Effector memory CD4-positive, alpha-beta T cell (primary cell): ENCODE measurements at places on chromosomes 7 and 10.

GRCh38 chr7:106824458-106824857 lies 40.6 kb upstream of the PIK3CG start:
- H3K4me1 ChIP-seq, result no peaks in the 10 kb centered on the region
- H3K4me3 ChIP-seq, result no peak overlapping the region
- no peak for DNase-seq
- H3K36me3 ChIP-seq, result no peaks in the 10 kb centered on the region

DNA sequence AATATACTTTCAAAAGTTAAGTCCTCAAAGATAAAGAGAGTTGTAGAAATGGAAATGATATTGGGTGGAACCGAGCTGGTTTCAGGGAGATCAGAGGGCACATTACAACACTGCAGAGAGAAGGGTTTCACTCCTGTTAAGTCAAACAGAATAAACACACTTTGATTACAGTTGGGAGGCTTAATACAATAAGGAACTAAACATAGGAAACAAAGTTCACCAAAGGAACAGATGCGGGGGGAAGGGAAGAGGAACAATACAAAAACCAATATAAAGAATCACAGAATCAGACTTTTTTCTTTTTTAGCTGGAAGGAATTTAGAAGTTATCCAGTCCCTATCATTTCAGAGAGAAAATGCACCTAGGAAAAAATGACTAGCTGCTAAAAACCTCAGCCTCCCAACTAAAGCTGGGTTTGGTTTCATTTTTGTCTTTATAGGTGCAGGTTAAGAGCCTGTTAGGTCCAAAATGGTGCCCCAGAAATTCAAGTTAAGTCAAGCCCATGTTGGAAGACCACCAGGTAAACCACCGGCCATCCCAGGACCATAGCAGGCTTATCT lies 81.9 kb downstream of the DNMBP start:
- no peak overlapping the region for H3K27ac ChIP-seq
- H3K27me3 ChIP-seq, result no peaks in the 10 kb centered on the region
- no peak for DNase-seq
- no peaks in the 10 kb centered on the region for H3K36me3 ChIP-seq

GRCh38 chr7:22935269-22935668 lies 78.7 kb downstream of the HYCC1 start:
- no peak overlapping the region for H3K27ac ChIP-seq
- H3K36me3 ChIP-seq, result no peaks in the 10 kb centered on the region
- no peak overlapping the region for H3K4me3 ChIP-seq
- no peak for DNase-seq
- H3K27me3 ChIP-seq, result no peaks in the 10 kb centered on the region
- H3K4me1 ChIP-seq, result no peaks in the 10 kb centered on the region

DNA sequence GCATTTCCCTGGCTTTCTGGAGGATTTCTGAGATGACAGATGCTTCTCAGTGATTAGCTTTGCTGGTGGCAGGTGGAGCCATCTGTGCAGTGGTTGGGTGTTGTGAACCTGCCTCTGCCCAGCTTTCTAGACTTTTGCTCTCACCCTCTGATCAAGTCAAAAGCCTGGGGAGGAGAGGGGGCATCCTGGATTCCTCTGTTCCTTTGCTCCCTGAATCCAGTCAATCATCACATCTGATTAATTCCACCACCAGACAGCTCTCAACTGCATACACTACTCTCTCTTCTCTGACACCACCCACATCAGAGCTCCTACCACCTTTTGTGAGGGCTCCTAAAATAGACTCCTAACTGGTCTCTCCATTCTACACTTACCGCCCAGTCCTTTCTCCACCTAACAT lies 283.5 kb downstream of the WDR11 start:
- H3K27ac ChIP-seq, result no peak overlapping the region
- no peak overlapping the region for H3K4me3 ChIP-seq
- no peaks in the 10 kb centered on the region for H3K27me3 ChIP-seq
- no peak for DNase-seq

DNA sequence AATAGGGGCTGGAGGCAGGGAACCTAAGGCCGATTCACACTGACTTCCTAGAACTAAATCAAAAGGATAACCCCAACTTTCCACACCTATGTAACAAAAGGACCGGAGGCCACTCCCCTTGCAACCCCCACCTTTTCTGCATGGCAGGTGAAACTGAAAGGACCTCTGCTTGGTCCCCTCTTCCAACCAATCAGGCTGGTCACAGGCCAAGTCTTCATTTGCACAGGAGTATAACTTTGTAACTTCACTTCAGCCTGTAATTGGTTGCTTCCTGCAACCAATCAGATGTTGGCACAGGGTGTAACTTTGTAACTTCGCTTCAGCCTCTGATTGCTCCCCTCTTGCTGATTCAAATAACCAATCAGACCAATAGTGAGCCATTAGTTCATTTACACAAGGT lies 190.0 kb downstream of the FAM107B start:
- peak overlapping the region; percentile 87 for H3K27ac ChIP-seq
- H3K36me3 ChIP-seq, result no peaks in the 10 kb centered on the region
- H3K27me3 ChIP-seq, result no peaks in the 10 kb centered on the region

GRCh38 chr10:78033637-78034470 lies at the start of gene RPS24:
Gene RPS24 (plus strand): TSS chr10:78033863. CDS start chr10:78033902, 39 bp downstream.
- H3K27me3 ChIP-seq, result no peaks in the 10 kb centered on the region
- peaks cover 37% of the 10 kb centered on the region for H3K36me3 ChIP-seq
- peak within 1 kb of the TSS; percentile 54 for H3K27ac ChIP-seq
- peak; percentile 89 for DNase-seq
- peak within 1 kb of the TSS; percentile 96 for H3K4me3 ChIP-seq

DNA sequence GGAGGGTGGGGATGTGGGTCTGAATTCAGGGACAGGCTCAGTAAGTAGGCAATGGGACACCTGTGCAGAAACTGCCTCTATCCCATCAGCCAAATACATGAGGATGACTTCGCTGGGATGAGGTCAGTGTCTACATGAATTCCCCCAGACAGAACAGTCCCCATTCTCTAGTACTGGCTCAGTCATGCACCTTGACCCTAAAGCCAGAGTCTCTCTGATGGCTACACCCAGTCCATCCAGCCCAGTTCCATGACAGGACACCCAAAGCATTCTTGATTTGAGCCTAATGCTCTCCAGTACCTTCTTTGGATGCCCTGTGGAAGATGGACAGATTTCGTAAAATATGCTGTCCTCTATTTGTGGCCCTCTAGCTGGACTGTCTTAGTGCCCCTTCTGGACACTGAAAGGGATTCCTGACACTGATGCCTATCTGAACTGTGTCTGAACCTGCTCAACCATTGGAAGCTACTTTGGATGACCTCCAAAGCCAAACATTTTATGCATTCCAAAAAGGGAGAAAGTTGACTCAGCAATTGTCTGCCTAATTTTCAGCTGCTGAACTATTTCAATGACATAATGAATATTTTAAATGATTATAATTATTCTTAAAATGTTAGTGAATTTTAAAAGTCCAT lies 14.6 kb downstream of the SFRP4 start:
- no peaks in the 10 kb centered on the region for H3K36me3 ChIP-seq
- H3K27me3 ChIP-seq, result no peaks in the 10 kb centered on the region
- no peak overlapping the region for H3K4me3 ChIP-seq
- DNase-seq, result no peak

GRCh38 chr10:73810735-73811465 lies 498 bp downstream of the NDST2 start:
- H3K36me3 ChIP-seq, result peaks cover 50% of the 10 kb centered on the region
- peak overlapping the region; percentile 93 for H3K27ac ChIP-seq
- peak overlapping the region; percentile 89 for H3K4me3 ChIP-seq
- no peaks in the 10 kb centered on the region for H3K27me3 ChIP-seq
- peaks cover 13% of the 10 kb centered on the region for H3K4me1 ChIP-seq
- DNase-seq, result peak; percentile 52

DNA sequence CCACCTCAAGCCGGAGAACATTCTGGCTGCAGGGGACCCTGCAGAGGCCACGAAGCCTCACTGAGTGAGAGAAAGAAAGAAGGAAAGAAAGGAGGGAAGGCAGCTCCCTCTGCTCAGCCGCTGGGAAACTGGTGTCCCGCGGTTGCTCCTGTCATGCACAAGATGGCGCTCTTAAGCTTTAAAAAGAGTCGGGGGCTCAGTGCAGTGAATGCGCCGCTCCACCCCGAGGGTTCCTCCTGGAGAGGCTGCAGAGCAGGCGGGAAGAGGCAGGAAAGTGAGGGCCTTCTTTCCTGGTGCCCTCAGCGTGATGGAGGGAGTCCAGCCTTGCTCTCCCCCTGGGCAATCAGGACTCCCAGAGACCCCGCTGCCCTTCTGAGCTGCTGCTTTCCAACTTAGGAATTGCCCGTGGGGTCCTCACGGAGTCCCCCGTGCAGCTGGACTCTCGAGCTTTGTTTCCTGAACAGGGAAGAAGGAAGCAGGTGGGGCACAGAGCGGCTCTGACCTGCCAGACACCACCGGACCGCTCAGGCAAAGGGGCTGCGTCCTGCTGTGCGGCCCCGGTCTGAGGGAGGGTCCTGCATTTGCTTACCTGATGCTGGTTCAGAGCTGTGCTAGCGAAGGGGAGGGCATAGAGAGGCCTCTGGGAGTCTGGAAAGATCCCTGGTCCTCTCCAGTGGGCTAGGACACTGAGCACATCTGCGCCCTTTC lies 141.9 kb upstream of the MKI67 start:
- H3K36me3 ChIP-seq, result no peaks in the 10 kb centered on the region
- no peak overlapping the region for H3K27ac ChIP-seq
- no peak for DNase-seq
- no peak overlapping the region for H3K4me3 ChIP-seq
- H3K27me3 ChIP-seq, result no peaks in the 10 kb centered on the region
- no peaks in the 10 kb centered on the region for H3K4me1 ChIP-seq

- H3K36me3 ChIP-seq, result no peaks in the 10 kb centered on the region
- H3K27ac ChIP-seq, result no peak overlapping the region
- H3K27me3 ChIP-seq, result no peaks in the 10 kb centered on the region
Observed at GRCh38 chr7:117856196-117856595, 17.0 kb downstream of the CTTNBP2 start.

GRCh38 chr7:29265208-29265923 lies 70.8 kb downstream of the CHN2 start:
- H3K4me1 ChIP-seq, result no peaks in the 10 kb centered on the region
- H3K27me3 ChIP-seq, result no peaks in the 10 kb centered on the region
- no peak for DNase-seq
- no peak overlapping the region for H3K4me3 ChIP-seq
- H3K36me3 ChIP-seq, result no peaks in the 10 kb centered on the region

DNA sequence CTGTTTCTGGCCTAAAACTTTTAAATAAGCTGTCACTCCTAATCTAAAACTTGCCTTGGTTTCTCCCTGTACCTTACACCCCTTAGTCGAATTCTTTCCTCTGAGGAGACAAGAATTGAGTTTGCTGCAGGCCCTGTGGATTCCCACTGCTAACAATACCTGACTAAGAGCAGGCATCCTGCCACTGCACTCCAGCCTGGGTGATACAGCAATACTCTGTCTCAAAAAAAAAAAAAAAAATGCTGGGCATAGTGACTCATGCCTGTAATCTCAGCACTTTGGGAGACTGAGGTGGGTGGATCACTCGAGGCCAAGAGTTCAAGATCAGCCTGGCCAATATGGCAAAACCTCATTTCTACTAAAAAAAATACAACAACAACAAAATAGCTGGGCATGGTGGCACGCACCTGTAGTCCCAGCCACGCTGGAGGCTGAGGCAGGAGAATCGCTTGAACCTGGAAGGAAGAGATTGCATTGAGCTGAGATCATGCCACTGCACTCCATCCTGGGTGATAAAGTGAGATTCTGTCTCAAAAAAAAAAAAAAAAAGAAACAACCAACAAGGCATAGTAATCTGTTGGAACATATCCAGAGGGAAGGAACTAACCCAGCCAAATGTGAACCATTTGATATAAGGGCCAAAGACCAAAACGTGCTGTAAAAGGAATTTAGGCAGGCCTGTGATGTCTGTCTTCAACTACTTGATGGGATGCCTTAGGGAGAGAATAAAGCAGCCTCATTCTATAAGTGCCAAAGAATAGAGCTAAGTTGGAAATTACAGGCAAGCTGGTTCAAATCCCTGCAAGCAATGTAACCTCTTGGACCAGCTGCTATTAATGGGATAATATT lies 732.7 kb upstream of the AUTS2 start:
- H3K27ac ChIP-seq, result no peak overlapping the region
- no peak for DNase-seq
- H3K36me3 ChIP-seq, result no peaks in the 10 kb centered on the region
- no peak overlapping the region for H3K4me3 ChIP-seq
- H3K27me3 ChIP-seq, result no peaks in the 10 kb centered on the region

DNA sequence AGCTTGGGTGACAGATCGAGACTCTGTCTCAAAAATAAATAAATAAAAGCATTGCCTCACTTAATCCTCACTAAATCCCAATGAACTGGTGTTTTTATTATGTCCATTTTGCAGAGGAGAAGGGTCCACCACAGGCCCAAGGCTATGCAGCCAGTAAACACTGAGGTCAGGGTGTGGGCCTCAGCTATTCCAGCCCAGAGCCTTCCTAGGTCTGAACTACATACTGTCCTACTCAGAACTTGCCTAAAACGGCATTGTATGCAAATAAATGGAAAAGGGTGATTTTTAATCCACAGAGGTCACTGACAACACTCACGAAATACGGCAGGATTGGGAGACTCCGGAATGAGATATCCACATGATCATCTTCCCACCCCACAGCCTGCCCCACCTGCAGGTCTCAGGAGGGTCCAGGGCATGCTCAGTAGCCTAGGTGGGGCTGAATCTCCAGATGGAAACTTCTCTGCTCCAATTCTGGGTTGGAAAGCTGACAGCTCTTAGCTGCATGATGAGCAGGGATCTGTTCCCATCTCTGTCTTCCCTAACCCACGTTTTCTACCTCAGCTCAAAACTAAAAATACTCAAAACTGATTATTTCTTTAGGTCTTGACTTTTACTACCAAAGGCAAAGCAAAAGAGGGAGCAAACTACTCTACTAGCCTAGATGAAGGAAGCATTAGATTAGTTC lies 121.0 kb downstream of the SORBS1 start:
- DNase-seq, result no peak
- H3K27ac ChIP-seq, result no peak overlapping the region
- H3K27me3 ChIP-seq, result no peaks in the 10 kb centered on the region
- no peak overlapping the region for H3K4me3 ChIP-seq
